ENCODE measurements at places on chromosomes 12 and 14.

- DNase-seq = no peak
Observed at GRCh38 chr12:21456291-21456780, 18.9 kb downstream of the PYROXD1 start.

- DNase-seq = no peak
Observed at GRCh38 chr12:33047666-33048065, 151.1 kb upstream of the PKP2 start.

DNA sequence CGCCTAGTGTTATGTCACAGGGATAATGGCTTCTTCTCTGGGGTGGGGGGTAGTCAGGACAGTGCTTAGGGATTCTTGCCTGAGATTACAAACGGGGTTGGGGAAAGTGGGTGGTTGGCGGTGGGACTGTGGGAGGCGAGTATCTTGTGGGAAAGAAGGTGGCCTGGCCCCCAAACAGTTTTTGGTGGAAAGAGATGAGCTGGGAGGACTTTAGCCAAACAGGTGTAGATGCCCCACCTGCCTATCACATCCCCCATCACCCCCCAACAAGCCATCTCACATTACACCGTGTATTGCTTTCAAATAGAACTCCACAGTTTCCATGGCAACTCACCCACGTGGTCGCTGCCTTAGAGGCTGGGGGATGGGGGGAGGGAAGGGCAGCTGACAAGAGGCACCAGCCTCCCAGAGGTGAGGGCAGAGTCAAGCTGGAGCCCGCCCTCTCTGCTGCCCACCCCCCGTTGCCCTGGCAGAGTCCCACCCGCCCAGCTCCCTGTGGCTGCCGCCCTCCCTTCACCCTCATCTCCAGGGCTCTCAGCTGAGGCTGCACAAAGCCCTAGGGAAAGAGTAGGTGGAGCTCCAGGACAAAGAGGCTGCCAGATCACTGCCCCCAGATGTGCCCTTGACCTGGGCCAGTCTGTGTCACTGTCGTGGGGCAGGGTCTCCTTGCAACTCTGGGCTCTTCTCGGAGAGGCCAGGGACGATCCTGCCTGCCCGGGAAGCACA lies 98.3 kb downstream of the LRRC74A start:
- DNase-seq = no peak

DNA sequence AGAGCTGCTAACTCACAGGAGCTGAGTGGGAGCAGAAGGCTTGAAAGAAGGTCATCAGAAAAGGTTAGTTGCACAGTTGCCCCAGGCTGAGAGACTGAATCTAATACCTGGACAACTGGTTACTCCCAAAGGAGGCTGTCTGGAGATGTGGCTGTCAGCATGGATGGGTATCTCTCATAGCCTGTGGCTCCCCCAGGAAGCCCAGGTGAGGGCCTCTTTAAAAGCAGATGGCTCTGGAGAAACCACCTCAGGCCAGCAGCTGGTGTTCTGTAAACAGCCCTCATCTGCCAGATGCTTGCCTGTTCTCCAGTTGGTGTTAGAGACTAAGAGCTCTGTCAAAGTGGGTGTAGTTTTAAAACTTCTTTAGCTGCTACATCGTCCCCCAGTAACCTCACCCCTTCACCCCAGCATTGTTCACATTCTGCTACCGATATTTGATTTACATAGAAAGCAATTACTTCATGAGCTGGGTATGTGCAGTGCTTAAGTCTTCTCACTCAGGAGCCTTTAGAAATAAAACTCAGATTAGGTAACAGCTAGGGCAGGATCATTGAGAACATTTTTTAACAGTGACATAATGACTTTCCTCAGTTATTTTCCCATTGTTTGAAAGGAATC lies 25.8 kb downstream of the DACT1 start:
- no peak for DNase-seq

- no peak for DNase-seq
Observed at GRCh38 chr12:127550271-127550670, 716.7 kb upstream of the TMEM132C start.

GRCh38 chr12:6765634-6766581 lies at the start of gene PTMS:
Gene PTMS, plus strand, starts transcription at chr12:6766363. Its CDS starts 343 bp downstream, at chr12:6766706.
- DNase-seq = peak; percentile 25

DNA sequence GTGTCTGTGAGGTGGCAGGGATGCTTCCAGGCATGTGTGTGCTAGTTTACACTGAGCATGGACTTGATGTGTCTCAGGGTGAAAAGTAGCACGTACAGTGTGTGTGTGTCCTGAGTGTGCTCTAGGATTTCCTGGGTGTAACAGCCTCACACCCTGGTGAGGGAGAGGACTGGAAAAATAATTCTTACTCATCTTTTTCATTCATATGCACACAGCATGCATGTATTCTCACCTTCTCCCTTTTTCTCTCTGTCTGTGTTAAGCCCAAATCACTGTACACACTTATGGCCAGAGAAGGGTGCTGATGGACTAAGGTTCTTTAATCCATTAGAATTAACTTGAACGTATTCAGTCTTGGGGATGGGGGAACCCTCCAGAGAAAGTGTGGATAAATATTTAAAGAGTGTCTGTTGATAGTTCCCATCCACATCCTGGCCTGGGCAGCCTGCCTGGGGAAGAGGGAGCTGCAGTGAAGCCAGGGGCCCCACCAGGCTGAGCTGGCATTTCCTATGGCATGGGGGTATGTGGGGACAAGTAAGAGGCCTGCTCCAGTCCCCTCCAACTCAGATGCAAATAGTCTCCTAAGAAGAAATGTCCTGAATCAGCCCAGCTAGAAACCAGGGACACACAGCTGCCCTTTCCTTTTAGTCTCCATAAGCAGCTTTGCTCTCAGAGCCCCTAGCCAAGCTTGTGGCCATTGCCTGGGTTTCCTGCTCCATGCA lies 1.1 kb upstream of the HOXC8 start:
- DNase-seq = no peak

DNA sequence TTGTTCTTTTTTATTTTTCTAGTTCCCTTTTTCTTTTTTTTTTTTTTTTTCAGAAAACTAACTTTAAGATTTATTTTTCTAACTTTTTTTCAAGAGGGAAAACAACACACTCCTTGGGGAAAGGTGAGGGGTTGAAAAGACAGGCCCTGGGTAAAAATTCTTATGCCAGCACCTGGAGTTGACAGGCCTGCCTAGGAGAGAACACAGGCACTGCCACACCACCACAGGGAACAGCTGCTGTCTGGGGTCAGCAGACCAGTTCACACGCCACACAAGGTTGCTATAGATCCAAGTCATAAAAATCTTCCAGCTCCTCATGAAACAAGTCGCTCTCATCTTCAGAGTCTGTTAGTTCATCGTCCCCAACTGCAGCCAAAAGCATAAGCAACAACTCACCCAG lies 246.4 kb downstream of the C12orf50 start:
- no peak for DNase-seq

DNA sequence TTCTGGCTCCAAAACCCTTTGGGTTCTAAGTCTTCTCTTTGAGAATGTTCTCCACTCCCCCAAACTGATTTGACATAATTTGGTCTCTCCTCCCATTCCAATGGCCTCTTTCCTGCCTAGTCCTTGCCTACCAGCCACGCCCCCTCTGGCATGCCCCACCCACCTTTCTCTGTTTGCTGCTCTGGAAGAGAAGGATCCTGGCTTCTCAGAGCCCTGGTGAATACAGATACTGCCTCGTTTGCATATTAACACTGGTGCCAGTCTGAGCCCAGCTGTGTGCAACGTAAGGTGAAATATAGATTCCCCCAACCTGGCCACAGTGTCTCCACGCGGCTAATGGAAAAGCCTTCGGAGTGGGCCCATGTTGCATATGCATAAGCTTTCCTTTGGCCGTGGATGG lies 79.7 kb downstream of the PAPOLA start:
- no peak for DNase-seq
